ENCODE measurements at places on chromosomes 2 and 18.

DNA sequence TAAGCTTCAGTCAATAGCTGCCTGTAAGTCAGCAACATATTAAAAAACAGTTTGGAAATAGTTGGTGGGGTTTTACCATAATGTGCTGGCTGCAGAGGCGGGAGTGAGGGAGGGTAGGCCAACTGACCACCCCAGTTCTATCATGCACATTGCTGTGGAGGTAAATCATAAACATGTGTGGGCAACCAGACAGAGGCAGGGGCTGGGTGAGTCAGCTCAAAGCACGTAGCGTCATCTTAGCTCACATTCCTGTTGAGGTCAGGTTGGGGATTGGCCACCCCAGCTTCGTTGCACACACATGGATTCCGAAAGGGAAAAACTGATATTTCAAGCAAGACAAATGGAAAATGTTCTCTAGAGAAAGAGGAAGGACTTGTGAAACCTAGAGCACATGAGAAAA is 19.5 kb downstream of the GPR45 start:
- DNase-seq, result no peak

DNA sequence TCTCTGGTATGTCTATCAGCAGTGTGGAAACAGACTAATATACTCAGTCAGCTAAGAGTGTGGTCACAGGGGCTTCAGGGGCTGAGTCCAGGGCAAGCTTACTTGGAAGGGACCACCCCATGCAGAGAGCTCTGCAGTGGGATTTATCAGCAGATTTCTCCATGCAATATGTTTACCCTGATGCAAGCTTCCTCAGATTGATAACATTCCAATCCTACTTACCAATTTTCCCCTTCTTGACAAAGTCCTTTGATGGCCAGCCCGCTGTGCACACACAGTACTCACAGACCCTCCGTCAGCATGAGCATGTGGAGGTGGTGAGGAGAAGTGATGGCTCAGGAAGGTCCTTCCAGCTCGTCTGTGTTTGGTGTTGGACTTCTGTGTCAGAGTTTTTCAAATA is 51.8 kb downstream of the SH3RF3 start:
- DNase-seq, result no peak

DNA sequence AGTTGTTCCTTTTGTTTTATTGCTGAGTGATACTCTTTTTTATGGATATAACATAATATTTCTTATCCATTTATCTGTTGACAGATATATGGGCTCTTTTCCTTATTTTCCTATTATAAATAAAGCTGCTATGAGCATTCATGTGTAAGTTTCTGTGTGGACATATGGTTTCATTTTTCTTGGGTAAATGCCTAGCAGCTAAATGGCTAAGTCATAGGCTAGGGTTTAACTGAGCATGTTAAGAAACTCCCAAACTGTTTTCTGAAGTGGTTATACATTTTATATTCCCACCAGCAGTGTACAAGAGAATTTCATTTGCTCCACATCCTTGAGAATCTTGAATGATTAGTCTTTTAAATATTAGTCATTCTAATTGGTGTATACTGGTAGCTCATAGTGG is 786.6 kb upstream of the CDH2 start:
- no peak for DNase-seq

DNA sequence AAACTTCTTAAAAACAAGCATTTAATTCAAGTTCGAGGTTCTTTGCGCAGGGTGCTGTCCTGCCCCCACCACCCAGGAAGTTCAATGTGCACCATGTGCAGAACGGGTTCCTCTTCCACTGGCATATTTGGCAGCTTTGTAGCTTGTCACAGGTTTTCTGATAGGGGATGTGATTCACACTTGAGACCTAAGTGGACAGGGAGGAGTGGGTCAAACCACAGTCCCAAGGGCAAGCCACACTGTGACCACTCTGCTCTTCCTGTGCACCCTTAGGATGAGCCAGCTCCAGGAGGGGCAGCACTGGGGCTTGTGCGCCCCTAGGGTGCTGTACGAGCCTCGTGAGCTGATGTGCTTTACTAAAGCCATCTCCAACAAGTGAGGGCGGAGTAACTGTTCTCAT is 82.5 kb downstream of the TGFA start:
- no peak for DNase-seq

DNA sequence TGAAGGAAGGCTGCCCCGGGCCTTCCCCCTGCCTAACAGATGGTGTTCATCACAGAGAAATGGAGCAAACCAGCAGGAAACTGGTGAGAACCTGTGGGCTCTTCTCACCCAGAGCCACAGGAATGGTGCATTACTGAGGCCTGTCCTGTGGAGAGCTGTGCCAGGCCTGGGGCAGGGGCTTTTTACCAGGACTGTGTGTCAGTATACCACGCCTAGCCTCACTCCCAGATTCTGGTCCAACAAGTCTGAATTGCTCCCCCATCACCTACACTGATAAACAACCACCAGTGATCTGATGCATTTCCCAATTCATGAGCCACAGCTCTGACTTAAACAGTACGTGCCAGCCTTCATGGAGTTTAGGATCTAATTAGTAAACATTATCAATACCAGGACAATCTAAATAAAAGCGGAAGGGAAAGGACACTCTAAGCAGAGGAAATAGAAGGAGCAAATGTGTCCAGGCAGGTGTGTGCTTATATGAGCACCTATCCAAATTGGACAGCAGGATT is 8.9 kb upstream of the DGUOK start:
- DNase-seq, result no peak
